ENCODE measurements at places on chromosomes 6 and 20. TPM values are rescaled to one million over a fixed set of nuclear protein-coding genes. Genes with fewer than 3 reads are reported as not detected.

Gene ROS1
- total RNA-seq, result under 0.01 TPM

Gene ZNF391
- 1.0 TPM for total RNA-seq

Gene GHRH
- total RNA-seq, result not detected

Gene SLC35D3
- not detected for total RNA-seq

Gene TSPO2
- not detected for total RNA-seq

Gene TNXB
- 10.6 TPM for total RNA-seq

Gene RFX6
- total RNA-seq, result not detected

Gene KCNQ5
- 0.34 TPM for total RNA-seq

Gene TMC2
- 0.09 TPM for total RNA-seq

Gene FILIP1
- 0.52 TPM for total RNA-seq

Gene LZTS3
- 3.4 TPM for total RNA-seq

Gene CDKAL1
- total RNA-seq, result 15.7 TPM

Gene PPP1R14C
- total RNA-seq, result 0.17 TPM

Gene PPP1R3D
- 5.2 TPM for total RNA-seq

Gene SIRPD
- not detected for total RNA-seq

Measured in bronchial smooth muscle cell (primary cell).